ENCODE measurements at places on chromosomes 2 and 18.

GRCh38 chr2:14702258-14702657, 69.7 kb downstream of the LRATD1 start:
- no peak for DNase-seq

- DNase-seq = no peak
Measured at GRCh38 chr2:216236486-216236885, 127.3 kb downstream of the XRCC5 start.

DNA sequence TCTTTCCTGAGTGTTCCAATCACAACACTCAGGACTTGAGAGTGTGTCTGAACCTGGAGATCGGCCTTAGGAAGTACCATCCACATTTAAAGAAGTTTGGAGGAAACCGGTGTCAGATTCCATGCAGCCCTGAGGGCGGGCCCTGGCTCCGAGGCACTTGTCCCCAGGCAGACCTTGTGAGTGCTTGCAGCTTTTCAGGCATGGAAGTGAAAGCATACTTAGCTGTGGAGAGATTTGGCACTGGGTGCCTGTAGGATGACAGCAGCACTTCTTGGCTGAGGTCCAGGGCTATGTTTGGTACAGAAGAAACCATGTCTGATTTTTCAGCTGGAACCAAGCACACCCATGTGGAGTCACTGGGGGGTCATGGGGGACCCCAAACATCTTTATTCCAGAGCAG, 230.8 kb downstream of the SEPTIN10 start:
- no peak for DNase-seq

GRCh38 chr2:8229546-8229986, 452.3 kb upstream of the ID2 start:
- DNase-seq = no peak

DNA sequence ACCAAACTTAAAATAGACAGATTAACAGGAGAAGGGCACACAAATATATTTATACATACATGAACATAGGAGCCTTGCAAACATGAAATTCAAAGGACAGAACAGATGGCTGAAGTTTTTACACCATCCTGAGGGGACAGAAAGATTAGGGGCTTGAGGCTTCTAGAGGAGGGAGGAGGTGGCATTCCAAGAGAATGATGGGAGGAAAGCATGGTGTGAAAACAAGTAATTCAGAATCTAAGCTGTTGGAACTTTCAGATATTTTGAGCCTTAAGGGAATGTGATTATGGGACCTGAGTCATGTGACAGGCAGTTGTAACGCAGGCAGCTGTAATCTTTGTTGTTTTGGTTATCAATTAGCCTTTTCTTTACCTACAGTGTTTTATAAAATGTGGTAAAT, 225.2 kb upstream of the SPOPL start:
- DNase-seq = peak; percentile 4

All from NCI-H524 treated with DMSO at 0.1 percent for 48 hours (cell line).